GM10248 (cell line): ENCODE measurements at places on chromosomes 3 and 15.
A peak's percentile ranks its signal among the peaks of the same experiment; 100 is the strongest.

DNA sequence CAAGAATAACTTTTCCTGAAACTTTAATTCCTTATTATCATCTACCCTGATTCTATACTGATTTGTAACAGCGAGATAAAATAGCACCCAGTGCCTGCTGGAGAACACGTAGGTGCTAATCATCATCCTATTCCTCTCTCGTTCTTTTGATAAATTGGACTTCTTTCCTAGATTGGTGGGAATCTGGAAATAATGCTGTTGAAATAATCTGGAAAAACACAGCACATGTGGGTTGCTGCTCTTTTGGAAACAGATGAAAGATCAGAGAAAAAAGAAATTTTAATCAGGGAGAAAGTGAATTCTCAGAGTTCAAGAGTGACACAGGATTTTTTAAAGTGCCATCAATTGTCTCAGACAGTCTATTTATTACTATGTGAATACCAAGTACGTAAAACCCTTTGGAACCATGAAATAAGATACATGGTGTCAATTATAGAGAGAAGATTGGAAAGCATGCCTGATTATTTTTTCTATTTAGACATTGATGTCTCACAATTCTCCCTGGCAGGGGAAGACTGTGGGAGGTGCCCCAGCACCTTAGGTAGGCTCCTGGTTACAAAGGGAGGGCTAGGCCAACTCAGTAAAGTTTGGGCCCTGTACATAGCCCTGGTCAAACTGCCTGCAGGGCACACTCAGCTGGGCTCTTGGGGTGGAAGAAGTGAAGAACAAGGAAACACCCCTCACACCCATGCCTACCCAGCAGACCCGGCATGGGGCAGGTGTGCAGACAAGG lies 60.0 kb upstream of the SNRPA1 start:
- DNase-seq, result no peak

- no peak for DNase-seq
Observed at GRCh38 chr3:10234526-10235230, 13.6 kb upstream of the TATDN2 start.

DNA sequence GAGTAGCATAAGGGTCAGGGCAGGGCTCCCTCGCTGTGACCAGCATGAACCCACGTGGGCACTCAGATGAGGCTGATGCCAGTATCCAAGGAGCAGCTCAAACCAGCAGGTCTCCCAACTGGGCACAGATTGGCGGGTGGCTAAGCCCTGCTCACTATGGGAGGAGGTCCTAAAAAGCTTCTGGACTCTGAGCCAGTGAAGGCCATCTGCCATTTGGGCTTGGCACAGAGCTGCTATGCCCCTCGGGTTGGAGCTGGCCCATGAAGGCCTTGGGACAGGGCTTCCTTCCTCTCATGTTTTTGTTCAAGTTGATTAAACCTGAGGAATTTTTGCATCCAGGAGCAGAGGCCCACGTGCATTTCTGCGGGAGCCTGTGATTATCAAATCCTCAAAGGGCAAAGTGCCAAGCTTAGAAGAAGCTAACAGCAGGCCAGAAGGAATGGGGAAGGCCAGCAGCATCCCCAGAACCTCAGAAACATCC lies 4.3 kb upstream of the STRA6 start:
- no peak for DNase-seq

DNA sequence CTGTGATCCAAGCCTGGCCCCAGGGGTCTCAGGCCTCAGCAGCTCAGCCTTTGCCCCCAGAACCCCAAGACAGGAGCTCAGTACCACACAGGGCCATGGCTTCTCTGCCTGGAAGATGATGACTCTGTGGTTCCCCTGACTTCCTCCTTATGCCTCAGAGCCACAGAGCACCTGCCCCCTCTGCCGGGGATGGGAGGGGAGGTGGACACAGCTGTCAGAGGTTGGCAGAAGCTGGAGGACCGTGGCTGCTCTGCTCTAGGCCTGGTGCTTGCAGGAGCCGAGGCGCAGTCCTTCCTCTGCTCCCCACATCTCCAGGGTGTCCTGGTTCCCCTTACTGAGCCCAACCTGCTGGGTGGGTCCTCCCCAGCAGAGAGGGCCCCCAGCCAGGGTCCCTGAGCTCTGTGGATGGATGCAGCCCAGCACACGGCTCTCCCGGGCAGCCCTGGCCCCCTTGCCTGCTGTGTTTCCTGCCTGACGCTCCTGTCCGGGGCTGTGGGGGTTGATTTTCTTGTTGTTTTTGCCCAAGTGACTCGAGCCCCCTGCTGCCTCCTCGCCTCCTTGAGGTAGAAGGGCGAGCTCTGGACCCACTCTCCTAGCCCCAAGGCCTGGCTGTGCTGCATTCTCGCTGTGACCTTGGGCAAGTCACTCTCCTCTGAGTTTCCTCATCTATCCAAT lies 36.6 kb downstream of the PSTPIP1 start:
- DNase-seq, result peak; percentile 67

- no peak for DNase-seq
Observed at GRCh38 chr15:72420576-72420975, 22.5 kb downstream of the TMEM202 start.

- peak; percentile 25 for DNase-seq
Observed at GRCh38 chr3:78645628-78646310, 1122.0 kb downstream of the ROBO1 start.

DNA sequence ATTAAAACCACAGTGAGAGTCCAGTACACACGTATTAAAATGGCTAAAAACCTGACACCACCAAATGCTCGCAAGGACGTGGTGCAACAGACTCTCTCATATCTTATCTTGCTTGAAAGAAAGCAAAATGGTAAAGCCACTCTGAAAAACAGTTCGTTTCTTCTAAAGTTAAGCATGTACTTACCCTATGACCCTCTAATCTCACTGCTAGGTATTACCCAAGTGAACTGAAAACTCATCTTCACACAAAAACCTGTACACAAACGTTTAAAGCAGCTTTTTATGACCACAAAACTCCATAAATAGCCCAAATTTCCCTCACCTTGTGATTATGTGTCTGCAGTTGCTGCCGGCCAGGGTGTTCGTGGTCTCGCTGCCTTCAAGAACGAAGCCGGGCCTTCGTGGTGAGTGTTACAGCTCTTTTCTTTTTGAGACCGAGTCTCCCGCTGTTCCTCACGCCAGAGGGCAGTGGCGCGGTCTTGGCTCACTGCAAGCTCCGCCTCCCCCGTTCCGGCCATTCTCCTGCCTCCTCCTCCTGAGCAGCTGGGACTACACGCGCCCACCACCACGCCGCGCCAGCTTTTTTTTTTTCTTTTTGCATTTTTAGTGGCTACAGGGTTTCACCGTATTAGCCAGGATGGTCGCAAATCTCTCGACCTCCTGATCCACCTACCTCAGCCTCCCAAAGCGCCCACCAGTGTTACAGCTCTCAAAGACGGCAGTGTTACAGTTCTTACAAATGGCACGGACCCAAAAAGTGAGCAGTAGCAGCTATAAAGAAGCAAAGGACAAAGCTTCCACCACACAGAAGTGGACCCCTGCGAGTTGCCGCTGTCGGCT lies 165.4 kb downstream of the TJP1 start:
- no peak for DNase-seq
